Mesangial cell (primary cell): ENCODE measurements at places on chromosomes 11 and 22. TPM values are rescaled to one million over a fixed set of nuclear protein-coding genes. Genes with fewer than 3 reads are reported as not detected.

The CRYBA4 gene
- total RNA-seq = not detected in 2 replicates

The RPS6KB2 gene
- total RNA-seq = 55.7 and 76.3 TPM in 2 replicates

The RFPL3 gene
- not detected in 2 replicates for total RNA-seq

The MED17 gene
- 23.8 and 31.8 TPM in 2 replicates for total RNA-seq
